ENCODE measurements at places on chromosomes 2 and 18. TPM values are rescaled to one million over a fixed set of nuclear protein-coding genes. Genes with fewer than 3 reads are reported as not detected.
A peak's percentile ranks its signal among the peaks of the same experiment; 100 is the strongest.

DNA sequence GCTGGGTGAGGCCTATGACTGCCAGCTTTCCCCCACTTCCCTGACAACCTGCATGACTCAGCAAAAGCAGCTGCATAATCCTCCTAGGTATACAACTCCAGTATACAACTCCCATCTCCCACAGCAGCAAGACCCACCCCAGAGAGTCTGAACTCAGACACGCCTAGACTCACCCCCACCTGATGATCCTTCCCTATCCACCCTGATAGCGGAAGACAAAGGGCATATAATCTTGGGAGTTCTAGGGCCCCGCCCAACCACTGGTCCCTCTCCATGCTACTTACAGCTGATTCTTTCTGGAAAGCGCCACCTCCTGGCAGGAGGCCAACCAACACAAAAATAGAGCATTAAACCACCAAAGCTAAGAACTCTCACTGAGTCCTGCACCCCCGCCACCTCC is 296.5 kb downstream of the DCC start:
- DNase-seq: peak; percentile 59

DNA sequence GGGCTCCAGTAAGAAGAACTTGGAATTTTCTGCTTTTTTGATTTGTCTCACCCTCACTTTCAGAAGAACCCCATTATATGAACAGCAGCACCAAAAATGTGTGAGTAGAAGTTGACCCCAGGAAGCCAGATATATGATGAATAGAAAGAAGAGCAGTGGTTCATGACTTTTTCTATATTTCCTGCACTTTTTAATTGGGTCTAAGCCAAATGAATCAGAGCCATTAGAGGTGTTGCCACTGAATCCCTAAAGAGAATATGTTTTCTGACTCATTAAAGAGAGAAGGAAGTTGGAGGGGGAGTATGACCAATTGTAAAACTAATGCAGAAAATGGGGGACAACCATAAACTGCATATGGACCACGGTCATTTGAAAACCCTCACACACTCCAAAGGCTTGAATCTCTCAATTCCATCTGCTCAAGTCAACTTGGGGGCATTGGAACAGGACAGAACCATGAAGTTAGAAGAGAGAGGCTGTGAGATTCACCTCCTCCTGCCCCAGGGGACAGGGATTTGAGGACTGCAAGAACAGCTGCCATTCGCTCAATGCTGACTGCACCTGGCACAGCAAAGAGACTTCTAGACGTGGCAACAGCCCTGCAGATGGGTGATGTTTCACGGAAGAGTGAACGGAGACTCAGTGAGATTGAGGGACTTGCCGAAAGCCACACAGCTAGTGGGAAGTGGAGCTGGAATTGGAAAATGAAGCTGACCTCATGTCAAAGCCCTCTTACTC is 3.0 kb downstream of the DAPL1 start:
- no peak for DNase-seq

DNA sequence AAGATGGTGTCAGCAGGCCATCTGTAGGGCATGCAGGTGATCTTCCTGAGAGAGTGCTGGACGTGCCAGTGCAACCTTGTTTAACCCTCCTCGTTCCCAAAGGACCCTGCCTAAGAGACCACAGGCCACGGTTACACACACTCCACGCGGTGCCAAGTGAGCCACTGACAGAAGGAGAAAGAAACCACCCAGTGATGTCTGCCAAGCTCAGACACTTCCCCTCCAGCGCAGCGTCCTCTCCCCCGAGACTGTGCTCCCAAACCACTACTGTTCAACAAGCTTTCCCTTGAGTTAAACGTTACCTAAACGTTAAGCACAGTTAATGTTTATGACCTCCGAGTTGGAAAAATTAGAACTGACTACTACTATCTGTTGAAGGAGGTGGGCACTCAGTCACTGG is 119.1 kb upstream of the NCK2 start:
- no peak for DNase-seq

The LYPD1 gene
- 4.7 TPM for total RNA-seq

The GPBAR1 gene
- 0.25 TPM for total RNA-seq

The CNNM3 gene
- total RNA-seq: 34.9 TPM

The SLC4A5 gene
- 1.2 TPM for total RNA-seq

Data from WTC11 (cell line).